ENCODE measurements at places on chromosomes 1 and 21.

DNA sequence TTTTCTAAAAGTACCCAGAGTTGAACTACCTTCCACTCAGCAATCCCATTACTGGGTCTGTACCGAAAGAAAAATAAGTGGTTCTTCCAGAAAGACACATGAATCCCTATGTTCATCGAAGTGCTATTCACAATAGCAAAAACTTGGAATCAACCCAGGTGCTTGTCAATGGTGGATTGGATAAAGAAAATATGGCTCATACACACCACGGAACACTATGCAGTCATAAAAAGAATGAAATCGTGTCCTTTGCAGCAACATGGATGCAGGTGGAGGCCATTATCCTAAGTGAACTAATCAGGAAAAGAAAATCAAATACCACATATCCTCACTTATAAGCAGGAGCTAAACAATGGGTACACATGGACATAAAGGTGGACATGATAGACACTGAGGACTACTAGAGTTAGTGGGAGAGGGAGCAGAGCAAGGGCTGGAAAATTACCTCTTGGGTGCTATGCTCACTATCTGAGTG, 32.9 kb upstream of the JUN start:
- no peak for DNase-seq

- DNase-seq = peak; percentile 86
Observed at GRCh38 chr1:43834280-43835081, 99.1 kb upstream of the ARTN start.

DNA sequence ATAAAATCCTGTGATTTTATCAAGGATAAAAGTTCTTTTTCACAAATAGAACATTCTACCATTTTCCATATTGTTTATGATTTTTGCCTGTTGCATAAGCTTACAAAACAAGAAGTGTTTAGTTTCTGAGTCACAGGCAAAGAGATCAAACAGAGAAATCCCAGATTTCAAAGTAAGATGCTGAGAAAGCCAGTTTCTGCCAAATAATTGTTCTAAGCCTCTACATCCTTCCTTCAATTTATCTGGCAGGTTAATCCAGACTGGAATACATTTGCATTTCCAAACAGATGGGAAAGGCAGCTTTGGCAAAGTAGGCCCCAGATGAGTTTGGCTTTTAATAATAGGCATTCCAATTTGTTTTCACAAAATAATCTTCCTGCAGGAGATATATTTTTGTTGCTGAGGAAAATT, 2.5 kb downstream of the SLC1A7 start:
- no peak for DNase-seq

DNA sequence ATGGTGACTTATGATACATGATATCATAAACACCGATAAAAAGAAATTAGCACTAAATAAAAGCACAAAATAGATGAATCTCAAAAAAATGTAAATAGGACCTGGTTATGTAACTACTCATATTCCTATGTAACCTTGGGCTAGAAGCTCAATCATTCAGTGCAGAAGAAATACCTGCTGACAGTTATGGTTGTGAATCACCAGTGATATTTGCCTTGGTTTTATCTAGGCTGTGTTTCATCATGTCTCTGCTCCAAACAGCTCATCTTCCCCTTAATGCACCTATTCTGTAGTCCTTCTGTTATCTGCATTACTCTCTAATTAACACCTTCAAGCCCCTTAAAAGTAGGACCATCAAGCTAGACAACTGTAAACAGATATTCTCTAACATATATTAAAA, 16.3 kb upstream of the PIGC start:
- DNase-seq = no peak

DNA sequence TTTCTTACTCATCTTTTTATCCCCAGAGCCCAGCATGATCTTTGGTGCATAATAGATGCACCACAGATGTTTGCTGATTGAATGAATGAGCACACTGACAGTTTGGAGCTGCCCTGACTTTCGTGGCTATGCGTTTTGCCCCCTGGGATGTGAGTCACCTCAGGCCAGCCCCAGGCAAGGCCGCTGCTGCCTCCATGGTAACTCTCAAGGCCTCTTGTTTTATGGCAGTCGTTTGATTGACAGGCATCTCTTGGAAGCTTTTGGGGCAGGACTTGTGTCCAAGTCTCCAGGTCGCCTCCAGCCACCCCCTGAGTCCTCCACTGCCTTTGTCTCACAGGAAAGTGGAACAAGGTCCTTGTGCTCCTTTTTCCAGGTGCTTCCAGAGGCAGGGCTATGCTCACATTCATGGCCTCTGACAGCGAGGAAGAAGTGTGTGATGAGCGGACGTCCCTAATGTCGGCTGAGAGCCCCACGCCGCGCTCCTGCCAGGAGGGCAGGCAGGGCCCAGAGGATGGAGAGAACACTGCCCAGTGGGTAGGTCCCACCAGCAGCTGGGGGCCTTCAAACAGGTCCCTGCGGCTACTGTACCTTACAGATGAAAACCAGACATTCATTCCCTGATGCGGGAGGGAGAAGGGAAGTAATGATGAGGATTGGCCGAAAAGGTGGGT, 11.2 kb downstream of the PSEN2 start:
- no peak for DNase-seq

DNA sequence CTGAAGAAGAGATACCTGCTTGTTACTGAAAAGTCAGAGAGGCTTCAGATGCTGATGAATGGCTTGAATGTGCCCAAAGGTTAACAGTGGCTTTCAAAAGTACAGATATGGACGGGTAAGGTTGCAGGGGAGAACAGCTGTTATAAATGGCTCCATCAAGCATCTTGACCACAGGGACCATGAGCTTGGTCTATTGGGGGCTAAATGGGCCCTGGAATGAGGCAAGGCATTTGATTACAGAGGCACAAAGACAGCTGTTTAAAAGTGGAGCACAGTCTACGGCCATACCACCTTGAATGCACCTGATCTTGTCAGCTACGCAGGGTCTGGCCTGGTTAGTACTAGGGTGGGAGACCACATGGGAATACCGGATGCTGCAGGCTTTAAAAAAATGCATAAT, 48.3 kb downstream of the C1orf198 start:
- no peak for DNase-seq
